ENCODE measurements at places on chromosomes 2 and 18.

- no peak for DNase-seq
Measured at GRCh38 chr2:77156599-77156998, 365.6 kb downstream of the LRRTM4 start.

GRCh38 chr2:66283787-66284186, 151.1 kb upstream of the MEIS1 start:
- DNase-seq: no peak

DNA sequence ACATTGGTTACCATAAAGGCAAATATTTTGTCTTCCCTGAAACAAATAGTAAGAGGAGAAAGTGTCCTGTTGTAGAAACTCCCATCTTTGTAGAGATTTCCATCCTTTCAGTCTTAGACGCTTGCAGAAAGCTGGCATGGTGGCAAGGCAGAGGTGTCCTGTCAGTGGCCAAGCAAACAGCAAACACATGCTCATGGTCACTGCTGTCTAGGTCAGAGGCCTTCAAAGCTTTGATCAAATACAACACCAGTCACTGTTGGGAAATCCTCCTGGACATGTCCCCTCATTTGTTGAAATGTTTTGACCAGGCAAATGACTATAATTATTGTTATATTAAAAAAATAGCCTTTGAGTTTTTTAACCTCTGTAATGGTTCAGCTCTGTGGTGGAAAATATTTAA, 55.1 kb downstream of the LTBP1 start:
- DNase-seq: no peak

GRCh38 chr2:228549441-228550007, 368.0 kb upstream of the SPHKAP start:
- no peak for DNase-seq

GRCh38 chr2:191410646-191411436, 165.6 kb downstream of the MYO1B start:
- DNase-seq: no peak

GRCh38 chr2:54394392-54394791, 61.7 kb upstream of the SPTBN1 start:
- DNase-seq: no peak

GRCh38 chr18:23819001-23819400, 129.7 kb downstream of the LAMA3 start:
- DNase-seq: no peak

GRCh38 chr2:48738806-48739205, 16.7 kb downstream of the LHCGR start:
- no peak for DNase-seq

Data from H7 (cell line).